Stimulated activated CD4-positive, alpha-beta T cell treated with anti-CD3 and anti-CD28 coated beads, Interleukin-1b, Interleukin-23, amount 100 ng/mL, for 48 hours (primary cell): ENCODE measurements at places on chromosomes 6 and 20.

GRCh38 chr6:150001295-150002008 lies 23.9 kb downstream of the RAET1L start:
- peak; percentile 42 for DNase-seq

GRCh38 chr6:158377860-158378259 lies 65.6 kb downstream of the TULP4 start:
- DNase-seq: no peak

GRCh38 chr6:53014744-53015143 lies 19.7 kb upstream of the GSTA4 start:
- DNase-seq: no peak

- no peak for DNase-seq
Measured at GRCh38 chr6:74058606-74059005, 362.6 kb downstream of the CD109 start.

DNA sequence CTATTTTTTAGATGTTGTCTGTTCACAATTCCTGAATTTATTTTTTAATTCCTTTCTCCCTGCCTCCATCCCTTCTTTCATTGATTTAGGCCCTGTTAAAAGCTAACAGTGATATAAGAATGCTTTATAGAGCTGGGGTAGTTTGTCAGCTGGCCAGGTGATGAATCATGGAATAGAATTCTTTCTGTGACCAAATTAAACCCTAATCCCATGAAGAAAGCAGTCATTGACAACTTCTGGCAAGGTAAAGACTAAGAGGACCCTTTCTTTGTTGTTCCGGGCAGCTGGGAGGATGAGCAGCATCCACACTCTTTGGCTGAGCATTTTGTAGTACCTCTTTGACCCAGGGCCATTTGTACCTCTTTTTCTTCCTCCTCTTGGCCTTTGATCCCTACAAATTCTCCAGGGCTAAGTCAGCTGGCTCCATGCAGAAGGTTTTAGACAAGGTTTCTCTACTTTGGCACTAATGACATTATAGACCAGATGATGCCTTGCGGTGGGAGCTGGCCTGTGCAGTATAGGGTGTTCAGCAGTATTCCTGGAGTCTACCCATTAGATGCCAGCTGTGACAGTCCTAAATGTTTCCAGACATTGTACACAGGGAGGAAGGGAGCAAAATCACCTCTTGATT lies 102.9 kb downstream of the SLX4IP start:
- DNase-seq: no peak

DNA sequence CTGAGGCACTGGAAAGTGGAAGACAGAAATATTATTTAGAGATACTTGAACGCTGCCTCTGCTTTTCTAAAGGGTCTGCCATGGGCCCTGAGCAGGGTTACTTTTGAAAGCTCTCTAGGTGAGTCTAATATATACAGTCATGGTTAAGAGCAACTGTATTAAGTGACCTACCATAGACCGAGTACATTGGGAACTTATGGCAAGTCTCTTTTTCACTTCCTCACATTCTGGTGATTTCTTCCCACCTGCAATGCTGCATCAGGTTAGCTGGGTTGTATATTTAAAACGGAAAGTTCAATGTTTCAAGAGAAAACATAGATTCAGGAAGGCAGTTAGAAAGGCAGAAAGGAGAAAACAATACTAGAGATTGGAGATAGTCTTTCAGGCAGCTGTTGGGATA lies 154.7 kb downstream of the PHF3 start:
- DNase-seq: no peak

DNA sequence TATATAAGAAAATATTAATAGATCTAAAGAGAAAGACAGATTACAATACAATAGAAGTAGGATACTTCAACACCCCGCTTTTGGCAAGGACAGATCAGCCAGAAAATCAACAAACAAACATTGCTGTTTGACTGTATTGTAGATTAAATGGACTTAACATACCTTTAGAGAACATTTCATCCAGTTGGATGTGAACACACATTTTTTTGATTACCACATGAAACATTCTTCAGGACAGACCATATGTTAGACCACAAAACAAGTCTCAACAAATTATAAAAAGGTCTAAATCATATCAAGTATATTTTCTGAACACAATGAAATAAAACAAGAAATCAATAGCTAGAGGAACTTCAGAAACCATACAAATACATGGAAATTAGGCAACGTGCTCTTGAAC lies 148.2 kb downstream of the TRMT11 start:
- DNase-seq: no peak

GRCh38 chr20:17941087-17941825 lies 27.3 kb downstream of the SNX5 start:
- no peak for DNase-seq

GRCh38 chr20:41119614-41120561 lies 17.5 kb upstream of the PLCG1 start:
- no peak for DNase-seq

GRCh38 chr6:156807795-156808194 lies 30.6 kb downstream of the ARID1B start:
- DNase-seq: no peak

DNA sequence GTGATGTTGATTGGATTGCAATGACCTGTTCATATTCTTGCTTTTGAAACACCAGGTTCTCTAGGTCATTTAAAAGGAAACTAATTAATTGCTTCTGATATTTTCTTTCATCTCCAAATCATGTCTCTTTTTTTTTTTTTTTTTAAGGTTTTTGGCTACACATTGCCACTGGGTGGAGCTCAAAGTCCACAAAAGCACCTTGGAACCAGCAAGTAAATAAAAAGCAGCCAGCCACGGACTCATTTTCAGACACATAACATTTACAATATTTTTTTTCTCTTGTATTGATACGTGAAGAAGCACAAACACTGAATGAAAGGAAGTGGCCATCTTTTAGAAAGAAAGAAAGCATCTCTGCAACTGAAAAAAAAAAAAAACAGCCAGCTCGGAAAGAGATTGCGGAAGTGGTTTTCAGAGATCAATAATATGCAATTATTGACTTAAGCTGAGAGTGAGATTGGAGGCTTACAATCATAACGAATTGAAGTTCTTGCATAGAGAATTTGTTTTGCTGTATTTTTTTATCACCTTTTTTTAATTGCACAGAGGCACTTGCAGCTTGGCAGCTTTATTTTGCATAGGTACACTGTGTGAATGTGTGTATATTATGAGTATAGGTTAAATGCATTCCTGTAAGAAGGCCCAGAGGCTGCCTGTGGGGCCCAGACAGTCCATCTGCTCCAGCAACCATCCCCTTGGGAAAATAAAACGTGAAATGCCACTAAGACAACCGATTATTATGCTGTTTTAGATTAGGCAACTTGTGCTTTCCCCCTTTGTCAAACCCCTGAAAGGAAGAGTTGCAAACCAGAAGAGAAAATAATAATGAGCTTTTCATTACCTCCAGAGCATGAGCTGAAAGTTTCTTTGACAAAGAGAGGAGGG lies 28.2 kb downstream of the CGA start:
- peak; percentile 17 for DNase-seq

DNA sequence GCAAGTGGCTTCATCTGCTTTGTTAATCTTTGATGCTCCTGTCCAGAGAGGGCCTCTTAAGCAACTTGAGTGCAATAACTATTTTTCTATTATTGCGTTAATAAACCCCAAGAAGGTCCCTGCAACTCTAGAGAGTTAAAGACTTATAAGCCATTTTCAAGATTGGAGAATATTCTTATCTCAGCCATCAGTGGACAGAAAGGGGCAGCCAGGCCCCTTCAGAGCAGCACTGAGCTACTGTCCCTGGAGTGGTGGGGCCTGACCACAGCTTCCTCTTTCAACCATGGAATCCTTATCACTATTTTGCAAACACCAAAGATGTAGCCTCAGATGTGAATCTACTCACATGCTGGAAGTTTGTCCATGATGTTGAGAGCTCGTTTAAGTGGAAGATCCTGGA lies 2.8 kb upstream of the MAS1L start:
- DNase-seq: no peak

DNA sequence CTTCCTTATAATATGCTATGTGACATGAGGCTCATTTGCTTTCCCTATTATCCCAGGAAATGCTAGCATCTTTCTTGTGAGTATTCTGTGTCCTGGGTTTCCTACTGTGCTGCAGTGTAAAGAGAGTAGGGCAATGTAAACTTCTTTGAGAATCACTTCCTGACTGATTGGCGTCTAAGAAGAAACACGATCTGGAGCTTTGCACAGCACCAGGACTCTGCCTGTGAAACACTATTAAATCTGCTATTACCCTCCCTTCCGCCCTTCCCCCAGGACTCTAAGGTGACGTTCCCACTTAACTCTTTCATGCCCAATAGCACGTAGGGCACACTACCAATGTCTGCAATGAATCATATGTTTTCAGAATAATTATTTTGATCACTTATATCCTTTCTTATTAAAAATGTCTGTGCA lies 607.3 kb upstream of the CITED2 start:
- no peak for DNase-seq

DNA sequence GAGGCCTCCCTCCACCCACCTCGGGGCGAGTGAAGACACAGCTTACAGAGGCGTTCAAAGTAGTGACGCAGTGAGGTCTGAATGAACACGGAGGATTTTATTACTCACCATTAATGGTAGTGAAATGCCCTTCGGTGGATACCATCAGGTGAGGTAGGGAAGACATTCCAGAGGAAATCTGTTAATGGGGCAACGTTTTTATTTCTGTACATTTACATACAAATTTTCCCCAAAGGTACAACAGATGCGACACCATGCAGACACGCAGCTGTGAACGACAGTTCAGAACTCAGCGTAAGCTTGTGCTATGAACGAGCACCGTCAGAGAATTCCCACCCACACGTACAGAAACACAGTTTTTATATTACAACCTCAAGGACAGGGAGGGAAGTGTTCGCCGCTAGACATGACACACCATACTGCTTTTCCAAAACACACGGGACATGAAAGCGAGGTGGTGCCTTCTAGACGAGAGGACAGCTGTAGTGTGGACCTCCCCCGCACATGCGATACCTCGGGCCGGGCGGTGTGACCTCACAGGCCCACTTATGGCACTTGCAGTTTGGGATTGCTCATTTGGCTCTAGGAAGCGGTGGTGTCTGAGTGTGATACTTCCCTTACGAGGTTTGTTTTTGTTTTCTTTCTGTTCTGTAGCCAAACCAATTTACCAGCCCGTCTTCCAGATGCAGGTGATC lies 10.7 kb downstream of the PSMG4 start:
- peak; percentile 28 for DNase-seq

DNA sequence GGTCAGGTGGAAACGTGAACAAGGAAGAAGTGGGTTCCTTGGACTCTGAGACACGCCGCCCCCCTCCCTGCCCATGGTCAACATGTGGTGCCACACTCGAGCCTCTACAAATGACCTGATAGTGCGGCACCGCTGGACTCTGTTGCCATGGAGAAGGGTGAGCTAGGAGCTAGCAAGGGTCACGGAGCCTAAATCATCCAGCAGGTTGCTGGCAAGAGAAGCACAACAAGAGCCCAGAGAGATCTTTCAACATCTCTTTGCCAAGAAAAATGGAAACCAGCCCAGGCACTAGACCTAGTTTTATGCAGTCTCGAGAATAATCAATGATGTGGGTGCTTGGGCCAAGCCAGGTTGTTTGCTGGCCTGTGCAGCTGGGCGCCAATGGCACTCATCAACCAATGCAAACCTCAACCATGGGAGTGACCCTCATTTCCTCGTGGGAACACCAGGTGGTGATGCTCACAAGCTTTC lies 69.5 kb downstream of the NOL4L start:
- no peak for DNase-seq

- DNase-seq: peak; percentile 82
Measured at GRCh38 chr6:33430991-33431879, 11.4 kb downstream of the SYNGAP1 start.

- no peak for DNase-seq
Measured at GRCh38 chr20:53124075-53124551, 152.0 kb downstream of the TSHZ2 start.

DNA sequence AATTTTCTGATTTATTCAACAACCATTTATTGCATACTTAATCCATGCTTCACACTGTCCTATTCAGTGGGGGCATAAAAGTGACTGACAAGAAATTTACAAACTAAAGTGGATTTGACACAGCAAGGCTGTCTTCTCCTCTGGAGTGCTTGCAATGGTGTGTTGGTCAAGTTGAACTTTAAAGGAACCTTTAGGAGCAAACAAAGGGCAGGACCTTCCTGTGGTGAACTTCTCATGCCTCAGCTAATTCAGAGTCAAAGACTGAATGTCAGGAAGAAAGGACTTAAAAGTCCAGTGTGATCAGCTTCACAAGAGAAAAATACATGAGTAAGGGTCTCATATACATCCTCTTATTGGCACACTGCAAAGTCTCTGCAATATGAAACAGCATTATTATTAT lies 60.8 kb upstream of the TENT5A start:
- no peak for DNase-seq

DNA sequence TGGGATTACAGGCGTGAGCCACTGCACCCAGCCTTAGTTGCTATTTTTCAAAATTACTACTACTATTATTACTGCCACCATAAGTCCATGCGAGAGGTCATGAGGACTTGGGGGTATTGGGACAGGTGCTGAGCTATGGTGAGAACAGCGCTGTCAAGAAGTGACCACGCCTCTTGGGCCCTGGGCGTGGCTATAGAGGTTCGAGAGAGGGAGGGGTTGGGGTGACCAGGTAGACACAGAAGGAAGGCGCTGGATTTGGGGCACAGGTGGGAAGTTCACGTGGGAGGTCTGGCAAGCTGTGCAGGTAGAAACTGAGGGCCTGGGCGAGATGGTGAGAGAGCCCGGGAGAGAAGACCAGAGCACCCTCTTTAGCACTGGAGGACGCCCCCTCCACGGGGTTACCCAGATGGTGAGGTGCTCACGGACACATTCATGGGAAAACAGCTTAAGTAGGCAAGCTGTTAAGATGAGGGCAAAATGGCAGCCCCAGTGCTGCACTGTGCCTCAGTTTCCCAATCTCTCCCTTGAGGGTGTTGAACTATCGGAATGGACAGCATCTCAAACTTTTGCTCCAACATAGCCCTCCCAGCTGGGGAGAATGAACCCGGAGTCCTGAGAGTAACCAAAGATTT lies 61.0 kb downstream of the RAB44 start:
- DNase-seq: no peak

GRCh38 chr20:59620860-59621505 lies 16.6 kb downstream of the PHACTR3 start:
- DNase-seq: no peak

DNA sequence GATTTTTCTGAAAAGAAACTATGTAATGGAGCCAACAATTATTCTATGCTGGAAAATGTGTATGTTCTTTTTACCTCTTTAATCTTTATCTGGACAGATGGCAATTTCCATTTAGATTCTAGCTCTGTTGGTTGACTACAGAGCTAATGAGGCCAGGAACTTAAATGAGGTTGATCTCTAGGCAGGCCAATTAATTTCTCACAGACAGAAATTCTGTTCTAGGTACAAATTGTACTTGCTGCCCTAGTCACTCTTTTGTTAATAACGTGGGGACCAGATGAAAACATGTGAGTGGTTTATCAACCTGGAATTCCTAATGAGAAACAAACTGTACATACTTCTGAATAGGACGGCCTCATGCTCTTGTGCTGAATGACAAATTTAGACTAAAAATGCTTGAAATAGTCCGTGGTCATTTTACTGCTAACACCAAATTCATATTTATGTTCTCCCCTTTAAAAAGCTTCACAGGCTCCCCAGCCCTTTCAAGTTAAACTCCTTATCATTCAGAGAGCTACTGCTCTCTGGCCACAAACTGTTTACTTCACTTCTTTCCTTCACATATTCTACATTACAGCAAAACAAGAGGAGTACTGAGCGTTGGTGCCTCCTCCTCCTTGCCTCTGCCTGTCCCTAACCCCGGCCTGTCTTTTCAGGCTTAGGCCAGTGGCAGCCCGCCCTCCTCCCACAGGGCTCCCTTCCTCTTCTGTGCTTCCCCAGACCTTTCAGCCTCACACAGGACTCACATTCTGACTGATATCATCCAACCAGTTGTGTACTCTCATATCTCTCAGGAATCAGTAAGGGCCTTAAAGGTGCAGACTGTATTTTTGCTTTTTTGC lies 41.4 kb downstream of the DTNBP1 start:
- no peak for DNase-seq
